RCC 7860 (cell line): ENCODE measurements at places on chromosomes 1 and 21.

GRCh38 chr1:21340230-21340945 is 50.1 kb upstream of the ECE1 start:
- no peak for DNase-seq

DNA sequence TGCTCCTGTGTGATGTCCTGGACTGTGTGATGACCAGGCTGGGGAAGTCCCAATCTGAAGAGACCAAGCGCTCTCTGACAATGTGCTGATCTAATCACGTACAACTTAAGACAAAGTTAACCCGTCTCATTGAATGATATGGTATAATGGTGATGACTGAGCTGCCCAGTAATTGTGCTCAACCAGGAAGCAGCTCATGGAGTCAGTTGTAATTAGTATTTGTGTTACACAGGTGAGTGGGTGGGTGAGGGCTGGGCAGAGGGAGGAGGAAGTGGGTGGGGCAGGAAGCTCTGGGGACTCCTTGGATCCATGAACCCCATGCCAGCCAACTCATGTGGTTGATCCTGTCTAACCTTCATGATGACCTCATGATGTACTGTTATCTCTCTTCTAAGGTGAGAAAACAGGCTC is 8.7 kb upstream of the ECE1 start:
- DNase-seq: peak; percentile 87

- no peak for DNase-seq
Observed at GRCh38 chr1:179055937-179056336, 25.9 kb upstream of the TOR3A start.

DNA sequence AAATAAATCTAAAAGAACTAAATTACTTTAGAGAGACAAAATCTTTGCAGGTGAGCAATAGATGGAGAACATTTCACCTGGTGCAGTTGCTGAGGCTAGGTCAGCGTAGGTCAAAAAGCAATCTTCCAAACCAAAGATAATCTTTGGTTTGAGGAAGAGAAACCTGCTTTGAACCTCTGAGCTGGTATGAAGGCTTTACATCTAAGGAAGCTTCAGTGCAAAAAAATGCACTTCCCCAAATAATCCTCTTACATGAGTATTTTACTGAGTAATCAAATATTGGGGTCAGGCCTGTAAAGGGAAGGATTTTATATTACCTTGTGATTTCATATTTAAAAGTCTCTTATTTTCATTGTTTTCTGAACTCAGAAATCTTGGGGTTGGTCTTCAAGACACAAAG is 223.6 kb downstream of the SRGAP2C start:
- DNase-seq: no peak

DNA sequence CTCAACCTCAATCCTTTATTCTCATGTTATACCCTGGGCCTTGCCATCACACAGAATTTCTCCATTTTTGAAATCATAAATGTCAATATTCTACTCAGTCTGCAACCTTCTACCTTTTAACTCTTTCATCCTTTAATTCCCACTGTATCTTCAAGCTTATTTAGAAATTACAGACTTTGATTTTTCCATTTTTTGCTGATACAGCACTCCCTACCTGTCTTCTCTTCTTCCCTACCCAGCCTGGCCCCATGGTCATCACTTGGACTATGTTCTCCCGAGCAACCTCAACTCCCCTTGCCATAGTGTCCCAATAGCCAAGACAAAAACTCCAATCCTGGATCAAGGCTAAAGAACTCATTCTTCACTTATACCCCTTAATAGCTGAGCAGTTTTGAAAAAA is 14.6 kb downstream of the WARS2 start:
- no peak for DNase-seq
